ENCODE measurements at places on chromosomes 4 and X.

DNA sequence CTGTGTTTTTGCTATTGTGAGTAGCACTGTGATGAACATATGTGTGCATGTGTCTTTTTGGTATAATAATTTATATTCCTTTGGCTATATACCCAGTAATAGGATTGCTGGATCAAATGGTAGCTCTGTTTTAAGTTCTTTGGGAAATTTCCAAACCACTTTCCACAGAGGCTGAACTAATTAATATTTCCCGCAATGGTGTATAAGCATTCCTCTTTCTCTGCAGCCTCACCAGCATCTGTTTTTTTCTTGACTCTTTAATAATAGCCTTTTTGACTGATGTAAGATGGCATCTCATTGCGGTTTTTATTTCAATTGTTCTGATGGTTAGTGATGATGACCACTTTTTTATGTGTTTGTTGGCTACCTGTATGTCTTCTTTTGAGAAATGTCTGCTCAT, 247.7 kb upstream of the NDST3 start:
- peak; percentile 71 for DNase-seq

DNA sequence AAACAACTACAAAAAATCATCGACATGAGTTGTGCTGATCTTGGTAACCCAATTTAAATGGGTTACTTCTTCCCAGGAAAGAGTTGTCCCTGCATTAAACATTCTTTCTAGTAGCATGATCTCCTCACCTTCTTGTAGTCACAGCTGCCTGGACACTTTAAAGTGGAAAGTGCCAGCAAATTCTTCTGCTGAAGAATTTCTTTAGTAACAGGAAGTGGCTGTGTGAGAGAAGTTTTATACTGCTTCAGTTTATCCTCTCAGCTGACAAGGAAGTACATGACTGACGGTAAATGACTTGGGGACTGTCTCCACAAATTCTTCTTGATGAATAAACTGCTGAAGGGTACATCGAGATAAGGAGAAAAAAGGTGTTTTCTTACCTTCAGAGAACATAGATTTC, 18.2 kb upstream of the TNIP3 start:
- DNase-seq, result no peak

DNA sequence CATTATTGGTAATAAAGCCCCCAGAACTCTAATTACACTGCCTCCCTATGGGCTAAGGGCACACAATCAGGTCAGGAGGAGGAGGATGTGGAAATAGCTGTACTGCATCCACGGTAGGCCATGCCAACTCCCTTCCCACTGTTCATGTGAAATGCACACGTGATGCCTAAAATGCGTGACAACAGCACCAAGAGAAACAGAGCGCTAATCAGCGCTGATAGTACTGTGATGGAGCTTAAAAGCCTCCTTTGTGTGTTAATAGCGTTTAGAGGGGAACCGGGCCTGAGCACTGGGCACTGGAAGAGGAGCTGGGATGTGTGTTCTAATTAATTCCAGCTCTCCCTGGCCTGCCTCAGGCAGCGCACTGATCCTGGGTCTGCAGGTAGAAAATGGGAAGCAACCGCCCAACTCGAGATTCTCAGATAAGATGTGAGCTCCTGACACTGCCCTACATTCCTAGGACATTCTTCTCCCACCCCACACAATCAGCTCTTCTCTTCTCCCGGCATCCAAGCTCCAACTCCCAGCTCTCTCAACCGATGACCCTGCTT, 12.9 kb downstream of the DCTD start:
- DNase-seq, result no peak

DNA sequence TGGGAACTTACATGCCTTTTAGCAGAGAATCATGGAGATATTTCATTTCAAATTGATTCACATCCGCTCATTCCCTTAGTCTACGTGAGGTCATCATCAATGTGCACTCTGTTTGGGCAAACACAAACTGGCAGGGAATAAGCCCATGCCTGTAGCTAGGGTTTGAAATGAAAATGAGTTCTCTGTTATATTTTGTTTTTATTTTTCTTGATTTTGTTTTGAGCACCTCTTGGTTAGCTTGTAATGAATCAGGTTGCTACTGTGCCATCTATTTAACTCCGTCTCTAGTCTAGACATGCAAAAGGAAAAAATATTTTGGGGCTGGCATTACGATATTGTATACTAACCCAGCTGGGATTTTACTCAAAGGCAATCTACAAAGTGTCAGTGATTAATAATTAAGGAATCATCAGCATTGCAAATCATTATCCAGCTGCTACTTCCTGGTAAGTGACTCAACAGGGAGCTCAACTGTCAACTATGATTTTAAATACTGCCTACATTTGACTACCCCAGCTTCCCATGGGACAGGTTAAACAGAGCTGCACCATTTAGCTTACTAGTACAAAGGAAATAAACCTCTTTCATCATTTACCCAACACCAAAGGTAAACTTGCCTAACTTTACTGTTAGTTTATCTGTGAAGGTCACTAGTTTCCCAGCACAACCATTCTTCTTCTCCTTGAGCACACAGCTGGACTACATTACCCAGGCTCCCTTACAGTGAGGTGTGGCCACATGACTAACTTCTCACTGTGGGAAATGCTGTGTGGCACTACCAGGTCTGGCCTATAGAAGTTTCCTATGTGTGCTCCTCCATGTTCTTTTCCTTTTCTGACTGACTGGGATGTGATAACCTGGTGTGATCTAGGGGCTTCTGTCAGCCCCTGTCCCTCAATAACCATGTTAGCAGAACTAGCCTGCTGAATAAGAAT, 21.2 kb upstream of the TRPC5OS start:
- DNase-seq, result no peak

DNA sequence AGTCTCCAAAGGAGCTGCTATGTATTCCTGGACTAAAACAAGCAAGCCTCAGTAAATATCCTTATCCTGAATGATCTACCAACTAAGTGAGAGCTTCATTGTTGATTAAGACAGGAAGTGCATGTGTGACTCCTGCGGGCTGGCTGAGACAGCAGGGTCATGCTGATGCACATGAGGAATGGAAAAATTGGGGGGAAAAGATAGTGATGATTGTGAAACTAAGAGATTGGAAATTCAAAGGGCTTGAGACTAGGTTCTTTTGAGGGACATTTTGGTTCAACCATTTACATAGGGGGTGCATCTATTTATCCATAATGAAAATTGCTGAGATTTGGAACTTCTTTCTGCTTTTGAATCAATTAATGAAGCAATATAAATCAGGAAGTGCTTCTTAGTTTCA, 61.1 kb upstream of the C1QTNF7 start:
- DNase-seq, result no peak

DNA sequence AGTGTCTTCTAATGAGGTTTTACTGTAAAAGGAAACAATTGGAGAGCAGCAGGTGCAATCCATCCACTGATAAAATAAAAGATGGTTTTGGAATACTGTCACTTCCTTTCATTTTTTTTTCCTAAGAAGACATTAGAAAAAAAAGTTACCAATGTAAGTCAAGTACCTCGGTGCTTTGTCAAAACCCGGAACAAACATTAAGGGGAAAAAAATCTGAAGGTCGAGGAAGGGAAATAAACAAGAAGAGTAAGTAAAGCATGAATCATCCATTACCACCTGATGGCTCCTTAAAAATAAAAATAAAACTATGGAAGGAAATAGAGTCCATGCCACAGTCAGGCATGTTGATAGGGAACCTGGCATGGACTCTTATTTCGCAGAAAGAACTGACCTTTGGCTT, 15.3 kb upstream of the XPNPEP2 start:
- DNase-seq, result no peak

DNA sequence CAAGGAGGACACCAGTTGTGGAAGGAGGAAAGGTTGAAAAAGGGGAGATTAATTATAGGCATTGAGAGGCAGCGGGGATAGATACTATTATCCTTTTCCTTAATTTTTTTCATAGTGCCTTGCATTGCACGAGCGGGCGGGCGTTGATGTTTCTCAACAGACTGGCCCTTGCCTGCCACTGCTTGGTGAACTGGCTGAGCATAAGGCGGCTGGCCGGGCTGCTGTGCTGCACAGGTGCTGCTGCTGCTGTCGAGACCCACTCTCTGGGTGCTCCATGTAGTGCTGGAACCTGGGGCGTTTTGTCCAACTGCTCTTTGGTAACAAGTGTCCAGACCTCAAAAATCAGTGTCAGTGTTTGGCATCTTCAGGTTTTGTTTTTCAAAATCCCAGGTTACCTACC, 83.3 kb upstream of the PAQR3 start:
- DNase-seq, result no peak

- DNase-seq, result no peak
These were observed 143.0 kb downstream of the STIM2 start for GRCh38 chr4:27003642-27004113.

DNA sequence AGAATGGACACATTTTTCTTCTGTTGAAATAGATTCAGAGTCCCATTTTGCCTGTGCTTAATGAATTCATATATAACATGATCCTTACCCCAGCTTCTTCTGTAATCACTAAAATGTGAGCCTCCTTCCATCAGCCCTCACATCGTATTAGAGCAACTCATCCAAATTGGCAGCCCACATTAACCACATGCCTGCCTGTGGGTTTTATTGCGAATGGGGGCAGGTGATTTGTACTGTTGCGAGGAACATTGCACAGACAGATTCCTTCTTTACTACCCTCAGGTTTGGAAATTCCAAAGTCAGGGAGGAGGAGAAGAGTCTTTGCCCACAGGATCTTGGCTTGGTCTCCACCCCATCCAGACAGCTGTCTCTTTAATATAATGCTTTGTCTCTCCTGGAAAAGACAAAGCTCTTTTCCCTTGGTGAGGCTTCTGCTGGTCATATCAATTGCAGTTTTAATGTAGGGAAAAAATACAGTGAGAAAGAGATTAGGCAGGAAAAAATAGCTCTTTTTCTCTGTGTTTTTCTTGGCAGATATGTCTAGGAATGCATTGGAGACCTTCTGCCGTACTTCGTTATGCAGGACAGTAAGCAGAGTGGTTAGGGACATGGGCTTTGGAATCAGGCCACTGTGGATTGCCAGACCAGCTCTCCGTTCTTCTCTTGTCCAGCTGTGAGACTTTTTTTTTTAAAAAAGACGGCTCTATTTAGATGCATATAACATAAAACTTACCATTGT, 371.2 kb downstream of the AFF2 start:
- no peak for DNase-seq

DNA sequence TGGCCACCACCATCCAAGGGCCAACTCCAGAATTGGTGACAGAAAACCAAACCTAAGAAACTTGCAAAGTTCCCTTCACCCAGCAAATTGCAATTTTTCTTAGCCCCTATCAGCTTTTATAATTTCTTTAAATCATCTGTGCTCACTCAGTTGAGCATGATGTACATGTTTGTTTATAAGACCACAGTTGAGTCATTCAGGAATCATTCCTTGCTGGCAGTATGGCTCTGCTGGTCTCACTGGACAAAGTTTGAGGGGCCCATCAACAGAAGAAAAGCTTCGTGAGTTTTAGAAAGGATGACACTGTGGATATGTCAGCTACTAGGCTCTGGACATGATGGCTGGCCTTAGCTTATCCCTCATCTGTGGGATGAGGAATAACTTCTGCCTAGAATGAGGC, 4.0 kb downstream of the TRPC5 start:
- DNase-seq, result no peak

- DNase-seq, result no peak
These were observed 319 bp upstream of the MAGEH1 start for GRCh38 chrX:55451626-55451989.

DNA sequence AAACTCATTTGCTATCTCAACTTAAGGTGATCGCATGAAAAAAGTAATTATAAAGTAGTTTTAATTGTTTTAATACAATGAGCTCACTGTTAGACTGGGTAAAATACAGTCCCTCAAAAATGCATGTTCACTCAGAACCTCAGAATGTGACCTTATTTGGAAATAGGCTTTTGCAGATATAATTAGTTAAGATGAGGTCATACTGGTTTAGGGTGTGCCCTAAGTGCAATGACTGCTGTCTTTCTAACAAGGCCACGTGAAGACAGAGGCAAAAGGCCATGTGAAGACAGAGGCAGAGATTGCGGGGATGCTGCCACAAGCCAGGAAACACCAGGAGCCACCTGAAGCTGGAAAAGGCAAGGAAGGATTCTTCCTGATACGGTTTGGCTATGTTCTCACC, 262.1 kb downstream of the NKX6-1 start:
- no peak for DNase-seq

DNA sequence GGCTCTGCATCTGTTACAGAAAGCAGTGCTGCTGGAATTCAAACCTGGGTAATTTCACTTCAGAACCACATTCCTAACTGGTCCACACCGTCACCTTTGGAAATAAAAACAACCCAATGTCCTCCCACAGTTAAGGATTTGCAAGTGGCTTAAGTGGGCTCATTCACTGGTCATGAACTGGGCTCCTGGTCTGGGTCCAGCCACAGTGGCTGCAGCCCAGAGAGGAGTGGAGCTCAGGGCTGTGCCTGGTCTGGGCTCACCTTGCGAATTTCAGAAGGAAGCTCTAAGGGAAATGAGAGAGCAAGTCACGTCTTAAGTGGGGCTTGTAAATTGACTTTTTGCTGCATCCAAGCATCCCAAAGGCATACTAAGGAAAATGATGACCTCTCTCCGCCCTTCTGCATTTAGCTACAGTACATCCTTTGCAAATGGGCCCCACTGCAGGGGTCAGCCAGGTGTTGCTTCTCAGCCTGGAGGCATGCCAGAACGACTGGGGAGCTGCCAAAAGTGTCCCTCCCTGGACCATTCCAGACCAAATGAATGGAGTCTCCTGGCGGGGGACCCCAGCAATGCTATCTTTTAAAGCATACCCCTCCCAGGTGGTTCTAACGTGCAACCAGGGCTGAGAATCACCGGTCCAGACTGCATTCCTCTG, 25.6 kb upstream of the CRMP1 start:
- DNase-seq, result no peak

DNA sequence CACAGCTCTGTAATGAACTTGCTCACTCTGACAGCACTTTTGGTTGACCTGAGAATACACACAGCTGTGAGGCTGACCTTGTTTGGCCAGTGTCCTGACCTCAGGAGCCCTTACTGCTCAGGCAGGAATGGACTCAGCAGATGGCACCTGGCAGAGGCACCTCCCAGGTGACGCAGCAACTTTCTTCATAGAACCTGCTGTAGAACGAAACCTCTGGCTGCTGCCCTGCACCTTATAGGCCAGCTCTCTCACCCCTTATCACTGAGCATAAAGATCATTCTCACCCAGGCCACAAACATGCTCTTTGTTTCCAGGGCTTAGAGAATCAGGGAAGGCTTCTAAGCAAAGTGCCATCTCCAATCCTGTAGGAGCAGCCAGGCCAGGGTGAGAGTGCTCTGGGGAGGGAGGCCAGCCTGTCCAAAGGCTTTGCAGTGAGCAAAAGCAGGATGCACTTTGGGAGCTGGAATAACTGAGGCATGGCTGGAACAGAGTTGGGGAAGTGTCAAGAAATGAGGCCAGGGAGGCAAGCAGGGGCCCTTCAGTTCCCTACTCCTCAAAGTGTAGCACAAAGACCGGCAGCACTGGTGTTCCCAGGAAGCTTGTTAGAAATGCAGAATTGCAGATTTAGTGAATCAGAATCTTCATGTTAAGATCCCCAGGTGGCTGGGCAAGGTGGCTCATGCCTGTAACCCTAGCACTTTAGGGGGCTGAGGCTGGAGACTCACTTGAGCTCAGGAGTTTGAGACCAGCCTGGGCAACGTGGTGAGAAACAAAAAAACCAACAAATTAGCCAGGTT, 13.3 kb upstream of the CENPU start:
- no peak for DNase-seq
